KG1 (cell line): ENCODE measurements at places on chromosomes 12 and 14.

DNA sequence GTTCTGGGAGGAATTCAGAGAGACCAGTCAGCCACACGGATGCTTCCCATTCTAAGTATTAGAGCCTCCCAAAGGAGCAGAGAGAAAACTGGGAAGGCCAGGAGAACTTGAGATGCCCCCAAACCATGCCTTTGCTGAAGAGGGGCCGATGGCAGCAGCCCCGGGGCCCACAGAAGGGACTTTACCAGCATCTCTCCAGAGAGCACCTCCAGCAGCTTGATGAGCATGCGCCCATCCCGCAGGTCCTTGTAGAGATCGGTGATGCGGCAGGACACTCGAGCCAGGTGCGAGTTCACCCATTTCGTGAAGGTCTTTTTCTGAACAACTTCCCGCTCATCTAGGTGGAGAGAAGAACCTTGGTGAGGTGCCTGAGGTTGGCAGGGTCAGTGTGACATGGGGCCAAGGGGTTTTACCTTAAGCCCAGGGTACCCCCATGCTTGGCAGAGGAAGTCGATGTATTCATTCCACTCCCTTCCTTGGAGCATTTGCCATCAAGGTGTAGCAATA, 74.9 kb downstream of the SPTB start:
- DNase-seq: no peak

GRCh38 chr14:81176241-81176640, 44.5 kb downstream of the GTF2A1 start:
- DNase-seq: peak; percentile 17

GRCh38 chr12:32266756-32267155, 132.6 kb upstream of the FGD4 start:
- DNase-seq: no peak

DNA sequence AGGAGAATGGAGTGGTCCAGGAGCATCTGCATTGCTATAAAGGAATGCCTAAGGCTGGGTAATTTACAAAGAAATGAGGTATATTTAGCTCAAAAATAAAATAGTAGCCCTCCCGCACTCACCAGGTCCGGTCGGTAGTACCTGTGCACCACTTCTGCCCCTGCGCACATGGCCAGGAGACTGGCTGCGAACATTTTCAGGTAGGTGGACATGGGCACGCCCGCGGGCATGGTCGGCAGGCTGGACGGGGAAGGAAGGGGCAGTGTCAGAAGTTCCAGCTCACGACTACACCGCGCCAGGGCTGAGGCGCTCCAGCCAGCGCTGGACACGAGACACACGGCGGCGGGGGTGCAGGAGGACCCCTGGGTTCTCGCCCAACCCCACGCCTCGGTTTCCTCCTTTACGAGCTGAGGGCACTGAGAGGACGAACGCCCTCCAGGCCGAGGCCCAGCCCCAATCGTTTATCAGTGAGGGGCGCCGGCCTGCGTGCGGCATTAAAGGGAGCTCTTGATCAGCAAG, 9.1 kb upstream of the TDG start:
- peak; percentile 76 for DNase-seq

DNA sequence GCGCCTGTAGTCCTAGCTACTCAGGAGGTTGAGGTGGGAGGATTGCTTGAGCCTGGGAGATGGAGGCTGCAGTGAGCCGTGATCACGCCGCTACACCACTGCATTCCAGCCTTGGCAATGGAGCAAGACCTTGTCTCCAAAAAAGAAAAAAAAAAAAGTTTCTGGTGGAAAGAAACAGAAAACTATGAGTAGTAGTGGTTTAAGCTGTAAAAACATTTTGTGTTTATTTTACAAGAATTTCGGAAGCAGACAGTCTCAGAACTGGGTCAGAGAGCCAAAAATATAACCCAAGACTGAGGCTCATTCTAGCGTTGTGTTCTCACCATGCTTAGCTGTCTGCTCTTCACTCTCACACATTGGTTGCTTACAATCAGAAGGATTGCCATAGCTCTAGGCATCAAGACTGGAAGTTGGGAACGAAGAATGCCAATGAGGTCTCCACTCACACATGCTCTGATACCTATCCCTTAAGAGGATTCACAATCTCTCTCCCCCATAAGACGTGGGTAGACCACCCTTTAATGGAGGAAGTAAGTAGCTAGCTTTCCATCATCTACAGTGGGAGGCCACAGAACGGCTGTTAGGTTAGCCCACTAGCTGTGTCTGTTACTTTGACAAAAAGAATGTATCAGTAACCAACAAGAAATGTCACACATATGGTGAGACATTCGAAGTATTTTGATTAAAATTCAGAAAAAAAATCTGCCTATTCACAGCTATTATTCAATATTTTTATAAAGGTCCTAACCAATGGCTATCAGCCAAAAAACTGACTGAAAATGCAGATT, 117.6 kb upstream of the RASSF8 start:
- no peak for DNase-seq

GRCh38 chr14:105143451-105144025, 25.0 kb downstream of the JAG2 start:
- no peak for DNase-seq

DNA sequence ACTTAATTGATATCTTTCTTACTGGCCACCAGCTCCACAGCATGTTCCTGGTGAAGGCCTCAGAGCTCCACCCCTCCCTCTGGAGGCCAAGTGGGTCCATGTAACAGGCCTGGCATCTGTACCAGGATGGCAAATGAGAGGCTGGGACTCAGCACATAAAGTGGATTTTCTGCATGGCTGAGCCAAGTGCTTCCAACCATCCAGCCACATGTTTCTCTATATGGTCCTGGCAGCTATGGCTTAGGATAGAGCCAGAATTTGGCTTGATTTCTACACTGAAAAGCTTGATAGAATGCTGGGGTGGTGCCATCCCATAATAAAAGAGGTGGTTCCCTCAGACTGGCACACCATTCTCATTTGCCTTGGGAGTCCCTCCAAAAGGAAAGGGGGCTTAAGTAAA, 94.1 kb downstream of the PAX9 start:
- no peak for DNase-seq

DNA sequence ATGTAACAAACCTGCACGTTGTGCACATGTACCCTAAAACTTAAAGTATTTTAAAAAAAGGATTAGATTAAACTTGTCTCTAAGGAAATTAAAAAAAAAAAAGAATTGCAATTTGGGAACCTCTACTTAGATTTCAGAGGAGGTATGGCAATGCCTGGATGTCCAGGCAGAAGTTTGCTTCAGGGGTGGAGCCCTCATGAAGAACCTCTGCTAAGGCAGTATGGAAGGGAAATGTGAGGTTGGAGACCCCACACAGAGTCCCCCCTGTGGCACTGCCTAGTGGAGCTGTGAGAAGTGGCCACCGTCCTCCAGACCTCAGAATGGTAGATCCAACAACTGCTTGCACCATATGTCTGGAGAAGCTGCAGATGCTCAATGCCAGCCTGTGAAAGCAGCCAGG, 279.6 kb upstream of the CCDC196 start:
- no peak for DNase-seq

DNA sequence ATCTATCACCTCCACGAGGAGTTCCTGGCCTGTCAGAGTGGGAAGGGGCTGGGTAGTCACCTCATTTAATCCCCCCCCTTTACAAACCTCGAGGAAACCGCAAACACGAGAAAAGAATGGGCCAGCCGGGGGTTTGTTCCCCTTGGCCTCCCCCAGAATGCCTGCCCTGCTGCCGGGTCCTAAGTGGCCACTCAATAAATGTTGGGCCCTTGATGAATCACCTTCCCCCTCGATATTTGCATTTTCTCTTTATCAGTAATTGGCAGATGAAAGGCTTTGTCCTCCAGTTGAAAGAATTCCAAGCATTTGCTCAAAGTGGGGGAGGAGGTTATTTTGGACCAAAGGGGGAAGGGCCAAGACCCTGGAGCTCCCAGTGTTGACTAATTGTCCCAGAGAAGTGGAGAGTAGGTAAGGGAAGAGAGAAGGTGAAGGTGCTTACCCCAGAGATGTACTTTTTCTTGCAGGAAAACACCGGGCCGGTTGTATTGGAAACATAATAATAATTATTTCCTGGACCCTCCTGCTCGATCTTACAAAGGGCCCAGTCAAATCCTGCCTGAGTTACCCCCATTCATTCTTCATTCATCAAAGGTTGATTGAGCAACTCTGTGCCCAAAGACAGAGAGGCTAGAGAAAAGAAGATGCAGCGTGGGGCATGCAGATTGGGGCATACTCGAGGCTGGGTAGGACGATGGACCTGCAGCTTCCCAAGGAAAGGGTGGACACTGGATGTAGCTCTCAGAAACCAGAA, 1.9 kb upstream of the KDM2B start:
- DNase-seq: no peak

- DNase-seq: no peak
Observed at GRCh38 chr12:46554460-46554859, 181.9 kb upstream of the SLC38A2 start.

GRCh38 chr14:87079416-87079815, 913.6 kb downstream of the GALC start:
- no peak for DNase-seq

DNA sequence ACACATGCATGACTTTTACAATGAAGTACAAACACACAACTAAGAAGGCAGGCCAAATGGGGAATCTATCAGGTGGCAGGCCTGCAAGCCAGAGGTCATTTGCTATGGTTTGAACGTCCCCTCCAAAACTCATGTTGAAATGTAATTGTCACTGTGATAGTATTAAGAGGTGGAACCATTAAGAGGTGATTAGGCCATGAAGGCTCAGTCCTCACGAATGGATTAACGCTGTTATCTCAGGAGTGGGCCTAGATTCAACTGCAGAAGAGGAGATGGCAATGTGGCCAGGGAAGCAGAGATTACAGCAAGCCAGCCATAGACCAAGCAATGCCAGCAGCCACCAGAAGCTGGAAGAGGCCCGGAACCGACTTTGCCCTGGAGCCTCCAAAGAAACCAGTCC, 13.5 kb upstream of the ACTR6 start:
- DNase-seq: no peak

DNA sequence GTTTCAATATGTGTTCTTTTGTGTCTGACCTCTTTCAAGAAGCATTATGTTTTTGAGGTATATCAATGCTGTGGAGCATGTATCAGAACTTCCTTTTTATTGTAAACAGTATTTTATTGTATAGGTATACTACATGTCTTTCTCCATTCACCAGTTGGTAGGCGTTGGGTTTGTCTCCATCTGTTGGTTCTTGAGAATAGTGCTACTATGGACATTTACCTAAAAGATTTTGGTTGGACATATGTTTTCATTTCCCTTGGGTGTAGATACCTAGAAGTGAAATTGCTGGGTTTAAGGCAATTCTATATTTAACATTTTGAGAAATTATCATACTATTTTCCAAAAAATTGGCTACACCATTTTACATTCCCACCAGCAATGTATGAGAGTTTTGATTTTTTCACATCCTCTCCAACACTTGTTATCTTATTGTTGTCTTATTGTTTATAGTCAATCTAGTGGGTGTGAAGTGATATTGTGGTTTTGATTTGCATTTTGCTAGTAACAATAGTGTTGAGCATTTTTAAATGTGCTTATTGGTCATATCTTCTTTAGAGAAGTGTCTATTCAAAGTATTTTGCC, 409.2 kb downstream of the IPO8 start:
- no peak for DNase-seq

DNA sequence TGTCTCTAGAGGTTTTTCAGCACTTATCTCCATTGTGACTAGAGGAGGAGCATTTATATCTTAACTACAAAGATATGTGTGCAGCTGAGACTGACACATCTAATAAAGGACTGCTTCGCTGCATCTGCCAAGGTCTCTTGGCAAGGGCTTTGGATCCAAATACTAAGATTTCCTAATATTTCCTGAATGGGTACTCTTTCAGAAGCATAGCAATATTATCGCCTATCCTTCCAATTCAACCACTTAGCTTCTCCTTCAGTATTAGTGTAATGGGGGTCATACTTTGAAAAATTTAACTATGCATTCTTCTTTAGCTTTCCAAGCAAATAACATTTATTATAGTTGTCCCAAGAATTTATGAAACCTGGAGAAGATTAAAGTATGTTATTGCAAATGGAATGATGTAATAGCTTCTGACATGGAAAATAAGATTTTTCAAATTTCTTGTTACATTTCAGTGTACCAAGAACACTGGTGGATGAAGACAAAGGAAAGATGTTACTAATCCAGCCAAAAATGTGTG, 243.0 kb upstream of the PDE3A start:
- no peak for DNase-seq

- DNase-seq: no peak
Observed at GRCh38 chr14:22510527-22511110, 78.4 kb downstream of the DAD1 start.

DNA sequence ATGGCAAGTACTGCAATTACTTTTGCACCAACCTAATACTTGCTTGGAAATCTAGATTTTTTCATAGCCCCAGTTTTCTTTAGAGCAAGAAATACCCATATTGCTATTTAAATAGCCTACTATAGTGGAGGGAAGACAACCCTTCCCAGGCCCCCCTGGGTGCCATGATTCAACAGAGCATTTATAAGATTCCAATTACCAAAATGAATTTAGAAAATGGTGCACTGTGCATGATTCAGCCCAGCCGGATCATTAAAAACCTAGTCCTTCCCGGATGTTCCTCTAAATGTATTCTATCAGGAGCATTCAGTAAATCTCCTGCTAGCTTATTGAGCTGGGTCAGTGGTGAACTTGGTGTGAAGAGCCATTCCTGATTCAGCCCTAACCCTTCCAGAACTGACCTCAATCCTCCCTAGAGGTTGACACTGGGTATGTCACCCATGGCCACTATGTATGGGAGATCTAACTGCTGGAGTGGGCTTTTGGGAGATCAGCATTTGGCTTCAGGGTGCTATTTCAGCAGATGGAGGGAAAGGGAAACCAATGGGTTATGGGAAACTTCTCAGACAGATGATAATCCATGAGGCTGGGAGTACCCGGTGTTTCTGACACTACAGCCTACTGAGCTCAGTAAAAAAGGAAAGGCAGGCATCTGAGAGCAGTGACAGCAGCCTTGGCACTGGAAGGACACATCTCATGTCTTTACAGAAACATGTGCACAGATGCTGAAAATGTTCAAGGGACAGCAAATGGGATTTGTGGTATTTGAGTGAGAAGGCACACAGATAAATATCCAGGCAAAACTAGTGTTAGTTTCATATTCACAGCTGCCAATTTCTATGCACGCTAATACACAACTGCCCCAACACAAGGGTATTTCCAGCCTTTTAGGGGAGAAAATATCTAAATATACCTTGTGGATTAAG, 258.9 kb downstream of the DPF3 start:
- no peak for DNase-seq

GRCh38 chr12:50164963-50165362, 2.2 kb downstream of the CERS5 start:
- no peak for DNase-seq

DNA sequence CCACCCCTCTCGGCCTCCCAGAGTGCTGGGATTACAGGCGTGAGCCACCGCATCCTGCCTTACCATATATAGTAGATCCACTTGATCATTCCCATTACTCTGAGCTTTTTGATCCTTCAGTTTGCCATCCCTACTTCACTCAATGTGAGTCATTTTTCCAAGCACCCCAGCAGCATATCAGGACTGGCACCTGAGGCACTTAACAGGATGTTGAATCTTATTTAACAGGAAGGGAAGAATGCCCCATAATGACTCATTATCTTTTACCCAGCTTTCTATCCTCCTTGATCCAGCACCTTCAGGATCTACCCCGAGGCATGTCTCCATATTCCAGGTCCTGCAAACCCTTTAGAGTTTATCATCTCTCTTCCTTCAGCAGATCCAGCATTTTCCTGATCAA, 84.9 kb upstream of the CMKLR1 start:
- no peak for DNase-seq

- no peak for DNase-seq
Observed at GRCh38 chr14:19823765-19824164, 20.2 kb downstream of the OR4N2 start.
